ENCODE measurements at places on chromosomes 1 and 21. TPM values are rescaled to one million over a fixed set of nuclear protein-coding genes. Genes with fewer than 3 reads are reported as not detected.

Gene TAS1R1
- not detected for total RNA-seq

Gene CYYR1
- total RNA-seq = 23.4 TPM

Gene PSMB4
- 212 TPM for total RNA-seq

Gene ASAP3
- total RNA-seq = 37.8 TPM

Gene S100A14
- total RNA-seq = 75.9 TPM

Gene MFAP2
- 7.2 TPM for total RNA-seq

Gene FCGR1A
- 18.0 TPM for total RNA-seq

Gene OR6K6
- not detected for total RNA-seq

Gene MIXL1
- 0.16 TPM for total RNA-seq

Gene SPATC1L
- 8.7 TPM for total RNA-seq

Gene FCAMR
- 1.8 TPM for total RNA-seq

Gene RNU1-4
- 8,605 TPM for total RNA-seq

GRCh38 chr1:70916034-70916427 is 131.6 kb downstream of the PTGER3 start:
- H3K27me3 ChIP-seq = no peaks in the 10 kb centered on the region
- H3K4me1 ChIP-seq = no peaks in the 10 kb centered on the region
- no peaks in the 10 kb centered on the region for H3K36me3 ChIP-seq
- no peak overlapping the region for H3K27ac ChIP-seq
- no peak for DNase-seq
- H3K4me3 ChIP-seq = no peak overlapping the region

DNA sequence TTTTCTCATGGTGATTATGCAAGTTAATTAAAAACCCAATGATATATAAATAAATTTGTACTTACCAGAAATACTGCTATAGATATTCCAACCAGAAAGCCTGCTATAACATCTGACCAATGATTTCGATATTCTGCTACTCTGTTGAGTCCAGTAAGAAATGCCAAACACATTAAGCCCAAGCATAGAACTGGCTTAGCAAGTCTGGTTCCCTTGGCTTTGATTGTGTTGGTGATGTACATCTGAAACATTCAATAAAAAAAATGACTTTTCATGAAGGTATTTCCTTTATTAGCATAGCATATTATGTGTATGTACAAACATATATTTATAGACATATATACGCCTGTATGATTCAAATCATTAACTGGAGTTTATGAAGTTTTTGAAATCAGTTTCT is 82.8 kb downstream of the PLPPR5 start:
- peak; percentile 10 for DNase-seq
- no peaks in the 10 kb centered on the region for H3K4me1 ChIP-seq
- H3K36me3 ChIP-seq = no peaks in the 10 kb centered on the region
- H3K4me3 ChIP-seq = no peak overlapping the region

DNA sequence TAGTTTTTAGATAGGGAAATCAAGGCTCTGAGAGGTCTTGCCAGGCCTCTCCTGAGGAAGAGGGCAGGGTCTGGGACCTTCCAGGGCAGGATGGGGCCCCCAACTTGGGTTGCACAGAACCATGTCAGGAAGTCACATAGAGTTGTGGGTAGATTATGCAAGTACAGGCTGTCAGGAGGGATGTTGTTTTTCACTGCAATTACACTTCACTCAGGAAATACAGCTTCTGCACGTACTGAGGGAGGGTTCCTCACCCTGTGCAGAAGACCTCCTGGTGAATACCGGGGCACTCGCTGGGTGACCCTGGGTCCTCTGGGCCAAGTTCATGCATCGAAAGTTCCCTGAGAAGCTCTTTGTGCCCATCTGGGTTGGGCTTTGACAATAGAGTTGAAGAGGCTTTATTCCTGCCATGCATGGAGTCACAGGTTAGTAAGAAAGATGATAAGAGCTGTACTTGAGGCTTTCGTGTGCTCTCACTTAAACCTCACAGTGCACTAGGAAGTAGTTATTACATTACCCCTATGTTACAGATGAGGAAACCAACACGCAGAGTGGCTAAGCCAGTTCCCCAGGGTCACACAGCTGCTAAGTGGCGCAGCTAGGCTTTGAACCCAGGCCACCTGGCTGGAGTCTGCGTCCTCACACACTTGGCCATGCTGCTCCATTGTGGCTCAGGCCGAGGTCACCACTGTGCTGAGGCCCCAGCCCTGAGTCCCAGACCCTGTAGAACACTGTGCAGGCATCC is 16.2 kb upstream of the TNFRSF1B start:
- no peaks in the 10 kb centered on the region for H3K27me3 ChIP-seq
- H3K4me1 ChIP-seq = peaks cover 10% of the 10 kb centered on the region
- H3K4me3 ChIP-seq = no peak overlapping the region
- no peaks in the 10 kb centered on the region for H3K36me3 ChIP-seq
- no peak for DNase-seq

DNA sequence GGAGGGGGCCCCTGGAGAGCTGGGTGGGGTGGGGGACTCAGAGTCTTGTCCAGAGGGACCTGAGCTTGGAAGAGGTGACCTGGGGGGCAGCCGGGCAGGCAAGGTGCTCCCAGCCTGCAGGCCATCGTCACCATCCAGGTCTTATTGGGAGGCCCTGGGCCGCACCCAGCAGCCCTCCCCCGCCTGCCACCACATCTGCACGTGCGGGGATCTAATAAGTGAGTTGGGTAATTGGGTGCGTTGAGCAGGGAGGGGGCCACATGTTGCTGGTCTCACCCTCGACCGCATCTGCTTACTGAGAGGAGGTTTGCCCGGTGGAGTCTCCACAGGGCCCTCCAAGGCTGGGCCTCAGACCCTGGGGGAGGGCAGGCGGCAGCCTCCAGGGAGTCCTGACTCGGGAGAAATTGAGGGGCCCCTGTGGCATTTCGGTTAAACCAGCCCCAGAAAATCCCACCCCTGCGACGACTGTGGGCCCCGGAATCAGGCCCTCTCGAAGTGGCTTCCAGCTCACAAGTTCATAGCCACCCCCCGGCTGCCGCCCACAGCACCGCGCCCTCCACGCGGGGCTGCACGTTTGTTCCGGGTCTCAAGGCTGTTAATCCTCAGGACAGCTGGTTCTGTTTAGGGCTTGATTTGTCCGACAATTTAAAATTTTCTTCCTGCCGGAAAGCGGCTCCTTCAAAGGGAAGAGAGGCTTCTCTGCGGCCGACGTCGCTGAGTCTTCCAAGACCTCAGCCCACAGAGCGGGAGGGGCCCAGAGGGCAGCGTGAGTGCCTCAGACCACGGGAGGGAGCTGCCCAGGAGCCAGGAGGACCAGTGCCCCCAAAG is 14.7 kb upstream of the COL6A2 start:
- H3K4me3 ChIP-seq = no peak overlapping the region
- H3K27ac ChIP-seq = no peak overlapping the region
- H3K4me1 ChIP-seq = no peaks in the 10 kb centered on the region
- H3K27me3 ChIP-seq = no peaks in the 10 kb centered on the region
- H3K36me3 ChIP-seq = no peaks in the 10 kb centered on the region

DNA sequence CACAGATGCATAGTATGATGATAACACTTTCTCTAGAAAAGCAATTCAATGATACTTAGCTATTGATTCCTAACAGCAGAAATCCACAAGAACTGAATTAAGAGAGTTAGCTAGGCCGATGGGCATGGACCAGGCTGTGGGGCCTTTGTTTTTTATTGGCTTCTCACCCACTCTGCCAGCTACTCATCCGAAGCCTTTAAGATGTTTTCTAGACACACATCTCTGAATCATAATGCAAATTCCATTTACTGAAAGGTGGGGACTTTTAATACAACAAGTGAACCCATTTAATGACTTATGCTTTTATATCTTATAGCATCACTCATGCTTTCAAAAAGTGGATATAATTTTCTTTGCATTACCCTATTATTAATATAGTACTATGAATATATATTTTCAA is 170.2 kb downstream of the RUNX1 start:
- no peak overlapping the region for H3K27ac ChIP-seq
- DNase-seq = no peak
- H3K4me3 ChIP-seq = no peak overlapping the region
- no peaks in the 10 kb centered on the region for H3K4me1 ChIP-seq

DNA sequence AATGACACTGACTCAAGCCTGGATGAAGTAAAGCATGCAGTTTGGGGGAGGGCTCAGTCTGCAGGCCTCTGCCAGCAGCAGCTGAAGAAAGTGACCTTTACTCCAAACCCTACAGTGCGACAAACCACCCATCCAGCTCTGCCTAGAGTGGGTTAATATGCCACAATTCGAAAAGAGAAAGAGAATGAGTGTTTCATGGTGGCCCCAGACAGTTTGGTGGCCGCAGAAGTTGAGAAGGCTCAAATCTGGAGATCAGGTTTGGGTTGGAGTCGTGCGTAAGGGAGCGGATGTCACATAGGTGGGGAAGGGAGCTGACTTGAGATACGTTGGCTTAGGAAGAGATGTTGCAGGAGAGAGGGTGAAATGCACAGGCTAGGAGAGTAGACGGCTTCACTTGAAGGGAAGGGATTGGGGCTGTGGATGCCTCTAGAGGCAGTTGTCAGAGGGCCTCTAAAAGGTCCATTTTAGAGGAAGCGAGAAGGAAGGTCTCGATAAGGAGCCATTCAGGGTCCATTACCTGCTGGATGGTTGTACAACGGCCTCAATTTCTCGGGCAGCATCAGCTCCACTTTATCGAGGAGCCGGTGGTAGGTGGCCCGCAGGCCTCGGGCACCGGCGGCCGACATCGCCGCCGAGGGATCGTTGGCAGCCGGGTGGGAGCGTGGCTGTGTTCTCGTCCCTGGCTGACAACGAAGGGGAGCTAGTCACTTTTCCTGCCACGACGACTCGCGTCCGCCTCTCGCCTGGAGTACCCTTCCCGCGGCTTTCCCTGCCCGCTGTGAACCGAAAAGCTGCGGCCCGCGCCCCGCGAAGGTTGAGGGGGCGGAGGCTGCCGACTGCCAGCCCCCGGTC is 1.0 kb upstream of the DCAF6 start:
- H3K27me3 ChIP-seq = no peaks in the 10 kb centered on the region
- H3K4me1 ChIP-seq = no peaks in the 10 kb centered on the region
- no peak for DNase-seq
- no peaks in the 10 kb centered on the region for H3K36me3 ChIP-seq

- H3K36me3 ChIP-seq = no peaks in the 10 kb centered on the region
- peaks cover 5% of the 10 kb centered on the region for H3K4me1 ChIP-seq
- no peak overlapping the region for H3K4me3 ChIP-seq
- H3K27me3 ChIP-seq = no peaks in the 10 kb centered on the region
- H3K27ac ChIP-seq = no peak overlapping the region
- no peak for DNase-seq
Observed at GRCh38 chr1:115452600-115453329, 114.7 kb upstream of the NGF start.

GRCh38 chr1:172144445-172145061 is 275.9 kb upstream of the C1orf105 start:
- H3K4me3 ChIP-seq = peak overlapping the region; percentile 65
- no peaks in the 10 kb centered on the region for H3K36me3 ChIP-seq
- H3K27ac ChIP-seq = peak overlapping the region; percentile 69
- H3K4me1 ChIP-seq = no peaks in the 10 kb centered on the region

GRCh38 chr21:44334329-44335030 is 4.7 kb downstream of the CFAP410 start:
- H3K27me3 ChIP-seq = no peaks in the 10 kb centered on the region
- H3K27ac ChIP-seq = no peak overlapping the region
- no peaks in the 10 kb centered on the region for H3K4me1 ChIP-seq
- no peak for DNase-seq
- peaks cover 8% of the 10 kb centered on the region for H3K36me3 ChIP-seq

DNA sequence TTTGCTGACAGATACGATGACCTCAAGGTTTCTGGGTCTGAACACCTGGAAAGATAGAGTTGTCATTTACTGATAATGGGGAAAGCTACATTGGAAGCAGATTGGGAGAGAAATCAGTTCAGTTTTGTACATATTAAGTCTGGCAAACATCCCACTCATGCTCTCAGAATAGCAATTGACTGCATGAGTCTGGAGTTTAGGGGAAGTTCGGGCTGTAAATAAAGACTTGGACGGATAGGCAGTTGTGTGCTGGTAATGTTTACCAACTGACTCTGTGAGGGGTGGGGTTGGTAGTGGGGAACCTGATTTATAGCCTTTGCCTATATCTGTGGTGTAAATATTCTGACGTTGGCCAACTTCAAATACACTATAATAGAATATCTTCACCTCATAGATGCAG is 4.0 kb downstream of the H6PD start:
- H3K27me3 ChIP-seq = no peaks in the 10 kb centered on the region
- peak overlapping the region; percentile 16 for H3K27ac ChIP-seq
- no peak for DNase-seq
- H3K4me3 ChIP-seq = no peak overlapping the region
- no peaks in the 10 kb centered on the region for H3K36me3 ChIP-seq

GRCh38 chr1:229507502-229507901 is 639 bp downstream of the NUP133 start:
- H3K4me1 ChIP-seq = no peaks in the 10 kb centered on the region
- no peaks in the 10 kb centered on the region for H3K27me3 ChIP-seq
- H3K4me3 ChIP-seq = peak overlapping the region; percentile 99
- peaks cover 3% of the 10 kb centered on the region for H3K36me3 ChIP-seq
- H3K27ac ChIP-seq = peak overlapping the region; percentile 78
- no peak for DNase-seq

DNA sequence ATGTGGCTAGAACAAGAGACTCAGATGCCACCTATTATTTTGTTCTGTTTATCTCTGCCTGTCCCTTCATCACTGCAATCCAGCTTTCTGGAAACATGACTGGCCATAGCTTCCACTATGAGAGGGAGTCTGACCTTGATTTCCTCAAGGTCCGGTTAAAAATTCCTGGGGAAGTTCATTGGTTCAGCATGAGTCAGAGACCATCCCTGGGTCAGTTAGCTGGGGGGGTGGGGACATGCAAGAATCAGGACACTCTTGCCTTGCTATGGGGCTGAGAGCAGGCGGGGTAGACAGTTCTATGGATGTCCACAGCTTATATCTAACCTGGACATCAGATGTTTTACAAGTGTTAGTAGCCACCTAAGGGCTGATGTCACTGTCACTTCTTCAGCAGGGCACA is 81.1 kb downstream of the TENT5C start:
- no peaks in the 10 kb centered on the region for H3K27me3 ChIP-seq
- DNase-seq = no peak
- no peak overlapping the region for H3K4me3 ChIP-seq
- no peaks in the 10 kb centered on the region for H3K36me3 ChIP-seq
- H3K27ac ChIP-seq = no peak overlapping the region
- no peaks in the 10 kb centered on the region for H3K4me1 ChIP-seq

- DNase-seq = no peak
- no peak overlapping the region for H3K27ac ChIP-seq
Observed at GRCh38 chr1:203536980-203537455, 43.1 kb downstream of the OPTC start.

DNA sequence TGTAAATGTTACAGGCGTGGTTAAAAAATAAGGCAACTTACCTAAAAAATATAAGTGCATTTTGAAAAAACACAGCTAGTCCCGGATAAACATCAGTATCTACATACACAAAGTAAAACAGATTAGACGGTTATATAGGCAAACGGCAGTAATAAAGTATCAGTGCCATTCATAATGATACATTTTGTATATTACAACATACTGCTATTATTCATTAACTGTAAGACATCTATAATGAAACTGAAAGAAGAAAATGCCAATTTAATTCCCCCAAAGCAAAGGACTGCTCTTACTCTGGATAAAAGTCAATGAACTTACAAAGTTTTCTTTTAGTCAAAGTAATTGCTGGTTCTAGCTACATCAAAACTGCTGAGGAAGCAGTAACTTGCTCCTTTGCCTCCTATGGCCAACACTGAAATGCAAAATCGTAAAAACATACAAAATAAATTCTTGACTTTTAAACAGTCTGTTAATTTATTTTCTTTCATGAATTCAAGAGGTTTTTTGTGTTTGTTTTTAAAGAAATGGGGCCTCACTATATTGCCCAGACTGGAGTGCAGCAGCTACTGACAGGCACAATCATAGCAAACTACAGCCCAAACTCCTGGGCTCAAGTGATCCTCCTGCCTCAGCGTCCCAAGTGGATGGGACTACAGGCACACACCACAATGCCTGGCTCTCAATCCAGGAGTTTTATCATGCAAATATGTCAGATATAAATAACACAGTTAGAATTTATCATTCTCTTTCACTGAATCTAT is 23.9 kb downstream of the TMEM50B start:
- H3K27me3 ChIP-seq = no peaks in the 10 kb centered on the region
- no peak for DNase-seq
- H3K36me3 ChIP-seq = peaks cover 13% of the 10 kb centered on the region
- H3K4me3 ChIP-seq = no peak overlapping the region
- H3K4me1 ChIP-seq = no peaks in the 10 kb centered on the region
